ENCODE measurements at places on chromosomes 6 and 20.
A peak's percentile ranks its signal among the peaks of the same experiment; 100 is the strongest.

DNA sequence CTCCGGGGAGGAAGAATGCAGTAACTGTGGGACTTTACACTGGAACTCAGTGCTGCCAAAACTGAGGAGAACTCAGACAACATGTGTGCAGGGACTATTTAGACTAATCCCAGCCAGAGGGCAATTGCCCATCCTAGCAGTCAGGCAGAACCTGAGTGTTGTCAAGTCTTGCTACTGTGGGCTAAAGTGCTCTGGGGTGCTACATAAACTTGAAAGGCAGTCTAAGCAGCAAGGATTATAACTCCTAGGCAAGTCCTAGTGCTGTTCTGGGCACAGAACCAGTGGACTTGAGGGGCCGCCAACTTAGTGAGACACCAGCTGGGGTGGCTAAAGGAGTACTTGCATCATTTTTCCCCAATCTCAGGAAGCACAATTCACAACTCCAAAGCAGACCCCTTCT is 363.8 kb upstream of the PTCHD4 start:
- DNase-seq = no peak

- no peak for DNase-seq
Measured at GRCh38 chr6:122701666-122702065, 77.8 kb upstream of the FABP7 start.

GRCh38 chr20:3316136-3316535 is 77.1 kb upstream of the SLC4A11 start:
- DNase-seq = no peak

GRCh38 chr6:105990151-105990550 is 96.0 kb upstream of the PRDM1 start:
- no peak for DNase-seq

DNA sequence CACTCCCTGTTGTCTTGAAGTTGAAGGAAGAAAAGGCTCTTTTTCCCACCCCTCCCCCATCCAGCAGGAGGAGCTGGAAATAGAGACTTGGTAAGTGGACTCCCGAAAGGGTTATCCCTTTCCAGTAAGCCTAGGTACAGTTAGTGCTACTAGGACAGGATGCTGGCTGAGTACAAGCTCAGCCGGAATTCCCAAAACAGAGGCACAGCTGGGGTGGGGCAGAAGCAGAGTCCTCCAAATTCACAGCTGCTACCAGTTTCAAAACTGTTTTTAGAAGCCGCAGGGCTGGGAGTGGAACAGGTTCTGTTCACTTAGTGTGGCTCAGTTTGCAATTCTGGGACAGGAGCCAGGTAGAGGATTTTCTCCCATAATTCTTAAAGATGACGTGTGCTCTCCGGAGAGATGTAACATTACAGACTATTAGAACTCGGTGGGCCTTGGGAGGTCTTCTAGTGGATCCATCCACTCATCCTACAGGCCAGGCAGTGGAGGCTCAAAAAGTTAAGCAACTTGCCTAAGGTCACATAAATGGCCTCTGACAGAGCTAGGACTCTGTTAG is 19.0 kb upstream of the UTRN start:
- DNase-seq = peak; percentile 94

DNA sequence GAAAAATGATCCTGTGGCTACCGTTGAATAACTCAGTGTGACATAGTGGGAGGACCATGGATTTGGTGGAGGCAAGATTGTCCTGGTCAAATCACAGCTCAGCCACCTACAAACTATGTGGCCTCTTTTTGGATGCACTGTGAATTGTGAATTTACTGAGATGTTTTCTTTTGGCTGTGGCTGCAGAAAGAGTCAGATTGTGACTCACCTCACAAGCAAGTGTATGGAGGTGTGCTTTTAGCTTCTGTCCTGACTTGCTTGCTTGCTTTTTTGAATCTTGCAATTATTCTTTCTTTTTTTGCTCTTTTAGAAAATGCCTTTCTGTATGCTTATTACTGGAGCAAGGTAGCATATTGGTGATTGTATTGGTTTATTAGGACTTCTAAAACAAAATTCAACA is 122.9 kb upstream of the FOXO3 start:
- DNase-seq = no peak

DNA sequence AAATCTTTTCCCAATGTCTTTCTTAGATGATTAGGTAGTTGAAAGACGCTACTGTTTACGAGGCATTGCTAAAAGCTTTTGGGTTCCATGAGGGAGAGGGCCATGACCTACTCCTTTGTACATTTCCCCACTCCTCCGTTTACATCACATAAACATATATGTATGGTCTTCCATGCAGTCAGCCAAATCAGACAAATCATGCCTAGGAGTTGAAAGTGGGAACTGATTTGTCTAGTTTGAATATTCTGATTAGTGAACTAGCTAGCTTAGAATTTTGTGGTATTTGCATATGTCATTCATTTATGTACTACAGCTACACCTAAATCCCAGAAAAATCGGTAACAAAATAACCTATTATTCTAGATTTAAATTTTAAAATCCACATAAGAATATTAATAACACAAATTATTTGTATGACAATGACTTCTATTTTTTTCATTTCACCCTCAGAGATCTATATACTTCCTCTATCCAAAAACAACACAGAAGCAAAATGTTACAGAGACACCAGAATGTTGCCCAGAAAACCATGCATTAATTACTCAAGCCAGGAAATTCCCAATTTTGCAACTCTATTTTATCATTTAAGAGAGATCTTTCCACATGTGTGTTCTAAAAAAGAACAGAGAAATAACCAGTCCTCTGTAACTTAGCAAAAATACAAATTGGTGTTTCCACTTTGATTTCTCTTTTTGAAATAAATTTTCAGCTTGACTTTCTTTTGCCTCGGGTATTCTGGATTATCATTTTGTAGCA is 231.9 kb downstream of the LAMA2 start:
- no peak for DNase-seq

GRCh38 chr20:23214903-23215302 is 128.8 kb upstream of the CD93 start:
- DNase-seq = no peak

GRCh38 chr6:3454273-3455010 is 2.4 kb downstream of the SLC22A23 start:
- DNase-seq = no peak

- no peak for DNase-seq
Measured at GRCh38 chr20:63920226-63920625, 25.3 kb downstream of the DNAJC5 start.

DNA sequence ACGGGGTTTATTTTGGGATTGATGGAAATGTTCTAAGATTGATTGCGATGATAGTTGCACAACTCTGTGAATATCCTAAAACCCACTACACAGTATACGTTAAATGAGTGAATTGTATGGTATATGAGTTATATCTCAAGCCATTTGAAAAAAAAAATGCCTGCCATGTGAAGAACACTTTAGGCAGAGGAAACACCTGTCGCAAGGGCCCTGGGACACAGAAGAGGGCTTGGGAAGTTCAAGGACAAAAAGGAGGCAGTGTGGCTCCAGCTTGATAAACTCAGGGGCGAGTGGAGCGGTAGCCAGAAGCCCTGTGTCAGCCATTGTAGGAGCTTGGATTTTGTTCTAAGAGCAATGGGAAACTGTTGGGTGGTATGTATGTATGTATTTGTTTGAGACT is 37.0 kb downstream of the CEP250 start:
- no peak for DNase-seq

GRCh38 chr20:40959325-40960092 is 69.1 kb upstream of the TOP1 start:
- DNase-seq = no peak

DNA sequence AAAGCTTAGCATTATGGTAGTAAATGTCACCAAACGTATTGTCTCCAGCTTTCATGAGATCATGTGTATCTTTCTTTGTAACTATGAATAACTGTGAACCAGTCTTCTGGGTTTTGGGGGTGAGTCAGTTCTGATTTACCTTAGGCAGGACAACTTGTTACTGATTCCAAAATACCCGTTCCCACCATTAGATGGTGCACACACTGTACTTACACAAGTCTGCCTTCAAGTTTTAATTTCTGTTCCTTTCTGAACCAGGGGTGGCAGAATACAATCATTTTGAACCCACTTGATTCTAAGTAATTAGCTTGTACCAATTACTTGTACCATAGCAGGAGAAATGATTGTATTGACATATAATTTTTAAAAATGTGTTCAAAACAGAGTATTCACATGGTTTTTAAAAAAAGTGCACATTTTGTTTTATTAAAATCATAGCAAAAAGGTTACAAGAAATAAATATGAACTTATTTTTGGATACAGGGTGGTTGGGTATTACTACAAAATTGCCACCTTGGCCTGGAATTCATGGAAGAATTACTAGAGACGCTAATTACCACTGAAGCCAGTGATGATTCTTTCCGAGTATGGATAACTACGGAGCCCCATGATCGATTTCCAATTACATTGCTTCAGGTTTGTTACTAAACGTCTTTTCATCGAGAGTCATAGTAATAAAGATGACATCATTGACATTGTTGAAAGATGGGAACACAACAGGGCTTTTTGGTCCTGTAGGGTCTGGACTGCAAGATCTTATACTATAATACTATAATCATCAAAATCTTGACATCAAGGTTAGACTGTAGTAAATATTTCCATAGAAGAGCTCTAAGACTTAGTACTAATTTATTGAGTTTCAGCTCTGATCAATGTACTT is 75.2 kb upstream of the GLP1R start:
- DNase-seq = peak; percentile 73

DNA sequence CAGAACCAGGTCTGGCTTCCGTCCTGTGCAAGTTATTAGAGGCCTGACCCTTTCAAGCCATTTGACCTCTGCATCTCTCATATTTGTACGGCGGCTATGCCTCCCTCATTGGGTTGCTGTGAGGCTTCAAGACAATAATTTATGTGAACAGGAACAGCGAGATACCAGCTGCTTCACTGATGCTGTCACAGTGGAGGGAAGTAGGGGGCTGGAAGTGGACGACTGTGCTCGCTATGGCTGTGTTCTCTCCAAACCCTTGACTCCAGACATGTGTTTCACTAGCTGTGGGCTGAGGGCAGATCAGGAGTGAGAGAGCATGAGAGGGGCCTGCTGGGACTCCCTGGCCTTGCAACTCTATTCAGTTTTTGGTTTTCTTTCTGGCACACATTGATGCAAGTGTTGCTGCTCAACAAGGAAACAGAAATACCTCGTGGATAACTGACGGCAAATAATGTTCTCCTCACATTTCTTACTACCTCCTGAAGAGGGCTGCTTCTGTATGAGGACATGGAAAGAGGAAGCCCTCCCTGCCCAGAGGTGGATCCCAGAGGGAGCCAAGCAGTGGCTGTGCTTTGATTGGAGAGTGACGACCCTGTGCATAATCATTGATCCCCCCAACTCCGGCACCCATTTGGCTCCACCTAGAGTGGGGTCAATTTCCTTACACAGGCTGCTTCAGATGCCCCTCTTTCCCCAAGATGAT is 34.7 kb upstream of the SCP2D1 start:
- no peak for DNase-seq

DNA sequence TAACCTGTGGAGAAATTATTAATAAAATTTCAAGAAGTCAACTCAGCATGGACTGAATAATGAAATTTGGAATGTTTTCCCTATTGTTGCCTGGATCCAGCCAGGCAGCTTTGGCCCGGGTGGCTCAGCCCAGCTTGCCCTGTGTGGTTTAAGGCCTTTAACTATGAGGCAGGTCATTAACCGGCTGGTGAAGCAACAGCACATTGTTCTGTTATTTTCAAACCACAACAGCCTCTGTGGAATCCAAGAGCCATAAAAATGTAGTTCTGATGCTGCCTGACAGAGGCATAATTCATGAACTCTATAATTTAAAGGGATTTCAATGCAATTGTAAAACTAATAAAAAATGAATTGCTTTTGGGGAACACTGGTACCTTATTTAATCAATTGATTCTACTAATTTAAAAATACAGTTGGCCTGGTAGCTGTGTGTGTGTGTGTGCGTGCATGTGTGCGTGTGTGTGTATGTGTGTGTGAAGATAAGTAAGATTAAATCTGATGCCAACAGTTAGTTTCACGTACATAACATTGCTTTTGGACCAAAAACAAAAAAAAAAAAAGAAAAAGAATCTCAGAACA is 117.7 kb downstream of the RPS12 start:
- no peak for DNase-seq

DNA sequence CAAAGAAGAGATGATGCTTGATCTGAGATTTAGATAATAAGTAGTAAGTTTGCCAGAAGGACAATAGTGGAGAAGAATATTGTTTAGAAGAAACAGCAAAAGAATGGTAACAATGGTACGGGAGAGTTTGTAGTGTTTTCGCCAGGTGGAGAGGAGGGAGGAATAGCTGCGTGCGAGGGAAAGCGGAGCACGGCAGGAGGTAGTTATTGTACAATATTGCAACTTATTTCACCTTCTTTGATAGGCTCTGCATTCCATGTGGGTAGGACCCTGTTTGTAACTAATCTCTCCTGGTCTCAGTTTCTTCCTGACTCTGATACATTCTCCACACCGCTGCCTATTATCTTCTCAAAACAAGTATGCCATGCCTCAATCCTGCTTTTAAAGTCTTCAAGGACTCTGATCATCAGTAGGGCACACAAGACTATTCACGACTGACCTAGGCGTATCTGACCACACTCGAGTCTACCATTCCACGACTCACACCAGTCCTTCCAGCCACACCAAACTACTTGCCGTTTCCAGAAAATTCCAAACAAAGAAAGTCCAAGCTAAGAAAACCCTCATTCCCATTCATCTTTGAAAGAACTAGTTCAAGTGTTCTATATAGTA is 1.1 kb downstream of the PPIL4 start:
- DNase-seq = no peak

Data from NCI-H524 treated with DMSO at 0.1 percent for 48 hours (cell line).